Vagina (tissue), 2 donors: ENCODE measurements at places on chromosomes 2 and 18. TPM values are rescaled to one million over a fixed set of nuclear protein-coding genes. Genes with fewer than 3 reads are reported as not detected.

The RIT2 gene
- total RNA-seq, result not detected

The HOXD9 gene
- 12.5 TPM for total RNA-seq

GRCh38 chr18:2402084-2402483 lies 169.2 kb downstream of the METTL4 start:
- no peak overlapping the region for H3K27ac ChIP-seq
- H3K36me3 ChIP-seq, result no peaks in the 10 kb centered on the region

DNA sequence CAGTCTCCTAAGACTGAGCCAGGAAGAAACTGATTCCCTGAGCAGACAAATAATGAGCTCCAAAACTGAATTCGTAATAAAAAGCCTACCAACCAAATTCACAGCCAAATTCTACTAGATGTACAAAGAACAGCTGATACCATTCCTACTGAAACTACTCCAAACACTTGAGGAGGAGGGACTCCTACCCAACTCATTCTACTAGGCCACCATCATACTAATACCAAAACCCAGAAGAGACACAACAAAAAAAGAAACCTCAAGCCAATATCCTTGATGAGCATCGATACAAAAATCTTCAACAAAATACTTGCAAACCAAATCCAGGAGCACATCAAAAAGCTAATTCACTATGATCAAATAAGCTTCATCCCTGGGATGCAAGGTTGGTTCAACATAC lies 20.0 kb downstream of the RNU4ATAC start:
- no peak overlapping the region for H3K27ac ChIP-seq
- no peaks in the 10 kb centered on the region for H3K36me3 ChIP-seq
- no peak overlapping the region for H3K4me3 ChIP-seq
- H3K4me1 ChIP-seq, result peaks cover 22% of the 10 kb centered on the region

The TMSB10 gene
- total RNA-seq, result 2,211 TPM

The PRKAG3 gene
- not detected for total RNA-seq

The POTEC gene
- not detected for total RNA-seq

DNA sequence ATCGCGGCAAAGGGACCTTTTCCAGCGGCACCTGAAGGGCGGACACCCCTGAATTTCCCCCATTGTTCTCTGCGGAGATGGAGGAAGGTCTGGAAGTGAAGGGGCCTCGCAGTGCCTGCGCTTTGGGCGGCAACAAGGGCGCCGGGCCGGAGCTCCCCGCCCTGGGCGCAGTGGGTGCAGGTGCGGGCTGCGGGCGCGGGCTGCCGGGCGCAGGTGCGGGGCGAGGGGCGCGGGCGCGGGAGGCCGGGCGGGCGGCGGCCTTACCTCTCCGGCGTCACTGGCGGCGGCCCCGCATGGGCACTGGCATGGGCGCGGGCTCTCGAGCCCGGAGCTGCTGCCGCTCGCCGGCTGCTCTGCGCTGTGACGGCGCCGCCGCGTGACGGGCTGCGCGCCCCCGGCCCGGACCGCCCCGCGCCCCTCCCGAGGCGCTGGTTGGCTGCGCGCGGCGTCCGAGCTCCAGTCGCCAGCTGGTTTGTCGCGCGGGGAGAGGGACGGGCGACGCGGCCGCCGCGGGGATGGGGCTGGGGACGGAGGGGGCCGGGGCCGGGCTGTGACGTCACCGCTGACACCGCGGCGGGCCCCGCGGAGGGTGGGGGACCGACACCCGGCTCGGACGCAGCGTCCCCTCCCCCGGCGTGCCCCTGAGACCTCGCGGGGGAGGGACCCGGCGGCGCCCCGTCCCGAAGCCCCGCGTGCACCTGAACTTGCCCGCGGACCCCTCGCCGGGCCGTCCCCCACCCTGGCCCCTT lies at the start of gene KIF1A:
TSS of gene KIF1A (minus strand) at position 362 of the 749 bp plus-strand sequence. CDS start 22,467 bp downstream, outside the sequence.
- peak within 1 kb of the TSS; percentile 9 for H3K4me3 ChIP-seq
- H3K36me3 ChIP-seq, result no peaks in the 10 kb centered on the region
- H3K27ac ChIP-seq, result no peak within 1 kb of the TSS
- peaks cover 3% of the 10 kb centered on the region for H3K27me3 ChIP-seq
- DNase-seq, result peak; percentile 58
- peaks cover 24% of the 10 kb centered on the region for H3K4me1 ChIP-seq

The FKBP7 gene
- total RNA-seq, result 30.9 TPM

DNA sequence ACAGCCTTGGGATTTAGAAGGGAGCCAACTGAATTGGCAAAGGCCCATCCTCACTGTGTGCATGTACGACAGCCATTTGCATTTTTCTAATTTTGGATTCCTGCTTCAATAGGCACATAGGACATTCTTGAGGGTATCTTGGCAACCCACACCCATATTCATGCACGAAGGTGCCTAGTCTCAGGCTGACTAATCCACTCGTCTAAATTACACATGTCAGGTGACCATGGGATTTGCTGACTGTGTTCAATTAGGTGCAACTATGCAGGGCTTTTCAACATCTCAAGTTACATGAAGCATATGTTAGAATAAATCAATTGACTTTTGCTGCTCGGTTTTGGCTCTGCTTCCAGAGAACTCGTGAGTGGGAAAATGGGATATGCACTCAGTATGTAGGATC lies 249.7 kb downstream of the SP3 start:
- H3K27ac ChIP-seq, result no peak overlapping the region
- H3K4me3 ChIP-seq, result no peak overlapping the region
- H3K27me3 ChIP-seq, result no peaks in the 10 kb centered on the region
- H3K36me3 ChIP-seq, result no peaks in the 10 kb centered on the region
- DNase-seq, result no peak

DNA sequence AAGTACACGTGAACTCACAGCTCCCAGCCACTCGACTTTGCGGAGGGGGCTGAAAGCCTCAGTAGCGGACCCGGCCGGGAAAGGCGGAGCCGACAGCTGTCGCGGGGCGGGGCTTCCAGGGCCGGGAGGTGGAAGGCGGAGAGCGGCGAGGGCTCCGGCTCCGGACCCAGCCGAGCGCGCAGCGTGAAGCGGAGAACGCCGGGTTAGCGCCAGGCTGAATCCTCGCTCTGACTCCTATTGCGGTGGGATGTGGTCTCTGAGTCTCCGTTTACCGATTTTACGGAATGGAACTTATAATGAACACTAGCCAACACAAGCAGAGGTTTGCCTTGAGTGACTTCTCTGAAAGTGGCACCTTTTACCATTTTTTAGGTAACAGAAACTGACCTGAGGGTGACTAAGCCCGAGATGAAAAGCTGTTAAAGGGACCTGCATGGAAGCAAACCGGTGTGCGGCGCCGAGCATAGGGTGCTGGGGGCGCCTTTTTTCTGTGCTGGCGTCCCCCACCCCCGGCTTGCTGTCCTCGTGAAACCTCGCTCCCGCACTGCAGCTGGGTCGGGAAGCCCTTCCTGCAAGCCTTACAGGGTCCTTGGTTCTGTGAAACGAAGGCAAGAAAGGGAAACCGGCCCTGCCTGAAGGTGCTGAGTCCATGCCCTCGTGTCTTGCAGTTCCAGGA lies 72.9 kb downstream of the EN1 start:
- no peaks in the 10 kb centered on the region for H3K36me3 ChIP-seq
- peak overlapping the region; percentile 36 for H3K4me3 ChIP-seq
- DNase-seq, result peak; percentile 62
- H3K27ac ChIP-seq, result peak overlapping the region; percentile 17
- H3K4me1 ChIP-seq, result peaks cover 13% of the 10 kb centered on the region
- no peaks in the 10 kb centered on the region for H3K27me3 ChIP-seq

The SIX2 gene
- 16.7 TPM for total RNA-seq

The WNT6 gene
- total RNA-seq, result 2.0 TPM
